ENCODE measurements at places on chromosomes 4 and X.

GRCh38 chr4:38152305-38152704 lies 192.1 kb downstream of the PTTG2 start:
- DNase-seq: no peak

- no peak for DNase-seq
Measured at GRCh38 chrX:55490974-55491373, 1.3 kb upstream of the USP51 start.

DNA sequence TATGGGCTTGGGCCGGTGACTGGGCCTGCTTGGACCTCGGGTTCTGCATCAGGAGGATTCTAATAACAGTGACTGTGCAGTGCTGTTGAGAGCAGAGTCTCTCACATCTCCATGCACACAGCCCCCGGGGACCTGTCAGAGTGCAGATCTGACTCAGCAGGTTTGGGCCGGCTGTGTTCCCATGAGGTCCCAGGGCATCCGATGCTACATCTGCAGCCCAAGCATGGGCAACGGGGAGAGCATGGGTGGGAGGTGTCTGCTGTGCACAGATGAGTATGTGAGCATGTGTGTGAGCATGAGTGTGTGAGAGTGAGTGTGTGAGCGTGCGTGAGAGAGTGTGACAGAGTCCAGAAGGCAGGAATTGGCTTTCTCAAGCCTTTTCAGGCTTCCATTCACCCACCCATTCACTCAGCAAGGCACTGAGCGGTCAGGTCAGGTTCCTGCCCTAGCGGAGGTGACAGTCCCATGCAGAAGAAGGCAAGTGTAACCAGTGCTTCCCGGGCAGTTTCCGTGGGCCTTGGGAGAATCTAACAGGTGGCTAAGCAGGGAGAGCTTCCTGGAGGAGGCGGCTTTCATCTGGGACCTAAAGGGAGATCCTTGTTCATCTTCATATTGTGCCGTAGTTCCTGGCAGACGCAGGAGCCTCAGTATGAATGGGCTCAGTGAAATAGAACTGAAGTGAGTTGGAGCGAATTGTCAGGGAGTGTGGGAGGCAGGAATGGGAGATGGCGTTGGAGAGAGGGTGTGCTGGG lies 62.6 kb downstream of the SORCS2 start:
- no peak for DNase-seq

- DNase-seq: peak; percentile 89
Measured at GRCh38 chrX:30652527-30653414, 452 bp upstream of the GK start.

DNA sequence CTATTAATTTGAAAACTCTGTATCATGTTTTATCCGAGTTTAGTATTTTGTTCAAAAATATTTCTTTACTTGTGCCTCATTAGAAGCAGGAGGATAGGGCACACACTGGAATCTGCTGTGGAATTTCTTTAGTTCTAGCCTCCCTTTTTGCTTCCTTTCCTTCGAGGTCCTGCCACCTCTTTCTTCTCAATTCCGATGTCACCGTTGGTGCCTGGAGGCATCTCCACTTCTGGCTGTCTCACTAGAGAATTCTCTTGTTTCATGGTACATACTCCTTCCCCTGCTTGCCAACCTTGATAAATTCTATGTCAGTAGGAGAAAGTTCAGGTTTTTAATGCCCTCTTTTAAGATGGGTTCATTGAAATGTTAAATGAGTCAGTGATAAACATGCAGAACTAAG lies 140.1 kb downstream of the ANK2 start:
- DNase-seq: no peak

DNA sequence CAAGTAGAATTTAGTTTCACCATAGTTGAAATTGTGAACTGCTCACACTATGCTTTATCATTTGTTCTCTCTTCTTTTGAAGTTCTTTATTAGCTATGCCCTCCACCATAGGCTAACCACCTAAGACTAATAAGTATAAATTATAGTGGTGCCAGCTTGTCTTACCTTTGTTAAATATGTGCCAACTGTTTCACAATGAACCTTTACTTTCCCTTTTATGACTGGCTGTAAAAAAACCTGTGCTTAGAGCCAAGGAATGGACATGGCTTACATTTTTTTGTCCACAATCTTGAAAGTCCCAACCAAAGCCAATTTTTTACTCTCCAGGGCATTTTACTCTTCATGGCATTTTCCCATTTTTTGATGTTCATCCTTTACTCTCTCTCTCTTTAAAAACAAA lies 123.5 kb upstream of the LEF1 start:
- DNase-seq: no peak

DNA sequence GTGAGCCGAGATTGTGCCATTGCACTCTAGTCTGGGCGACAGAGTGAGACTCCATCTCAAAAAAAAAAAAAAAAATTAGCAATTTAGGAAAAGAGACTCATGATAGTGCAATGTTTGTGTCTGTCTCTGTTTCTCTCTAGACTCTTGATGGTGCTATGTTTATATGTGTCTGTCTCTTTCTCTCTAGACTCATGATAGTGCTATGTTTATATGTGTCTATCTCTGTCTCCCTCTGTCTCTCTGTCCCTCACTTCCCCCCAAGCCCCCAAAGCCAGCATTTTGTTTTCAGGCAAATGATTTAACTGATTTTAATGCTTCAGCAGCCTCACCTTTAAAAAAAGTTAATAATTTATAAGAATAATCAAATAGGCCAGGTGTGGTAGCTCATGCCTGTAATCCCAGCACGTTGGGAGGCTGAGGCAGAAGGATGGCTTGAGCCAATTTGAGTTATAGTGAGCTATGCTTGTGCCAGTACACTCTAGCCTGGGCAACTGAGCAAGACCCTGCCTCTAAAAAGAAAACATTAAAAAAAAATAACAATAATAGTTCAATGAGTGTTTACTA lies 6.9 kb downstream of the MOB1B start:
- no peak for DNase-seq

GRCh38 chr4:123817025-123817688 lies 420.6 kb downstream of the SPRY1 start:
- no peak for DNase-seq

DNA sequence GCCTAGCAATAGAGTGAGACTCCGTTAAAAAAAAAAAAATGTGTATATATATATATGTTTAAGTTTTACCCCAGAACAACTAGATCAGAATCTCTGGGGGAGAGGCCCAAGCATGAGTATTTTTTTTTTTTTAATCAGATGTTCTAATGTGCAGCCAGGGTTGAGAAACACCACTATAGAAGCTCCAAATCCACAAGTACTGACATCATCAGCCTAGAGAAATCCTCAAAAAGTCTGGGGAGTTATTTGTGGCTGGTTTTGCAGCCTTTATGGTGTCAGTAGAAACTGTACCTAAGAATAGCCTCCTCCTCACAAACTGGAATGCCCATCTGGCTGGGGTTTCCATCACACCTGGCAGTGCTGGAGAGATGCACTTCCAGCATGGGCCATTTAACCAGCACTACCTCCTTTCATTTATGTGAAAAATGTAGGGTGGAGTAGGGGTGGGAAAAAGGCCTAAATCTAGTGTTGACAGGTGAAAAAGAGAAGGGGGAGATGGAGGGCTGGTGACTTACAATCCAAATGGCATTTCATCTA lies 93.5 kb downstream of the CBLL2 start:
- no peak for DNase-seq

DNA sequence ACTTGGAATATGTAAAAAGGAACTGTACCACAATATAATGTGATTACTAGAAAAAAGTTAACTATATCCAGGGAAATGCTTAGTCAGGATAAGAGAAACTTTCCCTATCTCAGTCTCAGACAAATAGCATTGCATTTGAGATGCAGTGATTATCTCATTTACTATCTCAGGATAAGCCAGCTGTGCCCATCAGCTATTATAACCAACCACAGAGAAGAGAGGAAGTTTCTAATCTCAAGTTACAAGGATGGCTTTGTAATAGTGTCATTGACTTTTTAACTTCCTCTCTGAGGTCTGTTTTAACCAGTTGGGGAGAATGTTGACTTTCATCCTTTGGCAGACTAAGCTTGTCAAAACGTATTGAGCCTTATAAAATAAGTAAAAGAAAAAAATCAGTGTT lies 56.5 kb downstream of the SNX25 start:
- DNase-seq: no peak

DNA sequence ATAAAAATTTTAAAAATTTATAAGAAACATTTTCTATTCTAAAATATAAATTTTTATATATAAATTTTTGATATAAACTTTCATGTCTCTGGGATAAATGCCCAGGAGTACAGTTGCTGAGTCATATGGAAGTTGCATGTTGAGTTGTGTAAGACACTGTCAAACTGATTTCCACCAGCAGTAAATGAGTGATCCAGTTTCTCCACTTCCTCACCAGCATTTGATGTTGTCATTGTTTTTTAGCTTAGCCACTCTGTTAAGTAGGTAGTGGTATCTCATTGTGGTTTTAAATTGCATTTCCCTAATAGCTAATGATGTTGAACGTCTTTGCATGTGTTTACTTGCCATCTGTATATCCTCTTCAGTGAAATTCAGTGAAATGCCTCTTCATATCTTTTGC lies 66.5 kb downstream of the MAMLD1 start:
- DNase-seq: no peak

DNA sequence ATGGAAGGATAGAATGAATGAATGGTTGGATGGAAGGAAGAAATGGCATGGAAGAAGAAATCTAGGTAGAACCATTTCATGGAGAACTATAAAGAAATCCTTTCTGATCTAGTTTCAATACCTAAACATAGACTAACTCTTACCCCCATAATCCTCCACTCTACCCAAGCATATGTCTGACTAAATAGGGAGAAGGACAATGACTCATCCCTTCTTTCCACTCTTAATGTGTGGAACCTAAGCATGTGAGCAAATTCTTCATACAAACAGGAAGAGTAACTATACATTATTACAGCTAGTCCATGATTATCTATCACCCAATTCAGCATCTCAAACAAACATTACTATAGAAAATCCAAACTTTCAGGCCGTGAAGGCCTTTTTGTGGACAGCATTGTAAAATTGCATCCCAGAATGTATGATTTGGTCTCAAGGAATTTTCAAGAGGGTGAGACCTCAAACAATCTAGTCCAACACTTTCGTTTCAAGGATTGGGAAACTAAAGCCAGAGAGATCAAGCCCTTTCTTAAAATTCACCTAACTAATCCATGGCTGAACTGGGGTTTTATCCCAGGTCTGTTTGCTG lies 11.2 kb downstream of the C1QTNF7 start:
- DNase-seq: no peak

GRCh38 chrX:47561659-47562151 lies 700 bp downstream of the ARAF start:
- DNase-seq: no peak

DNA sequence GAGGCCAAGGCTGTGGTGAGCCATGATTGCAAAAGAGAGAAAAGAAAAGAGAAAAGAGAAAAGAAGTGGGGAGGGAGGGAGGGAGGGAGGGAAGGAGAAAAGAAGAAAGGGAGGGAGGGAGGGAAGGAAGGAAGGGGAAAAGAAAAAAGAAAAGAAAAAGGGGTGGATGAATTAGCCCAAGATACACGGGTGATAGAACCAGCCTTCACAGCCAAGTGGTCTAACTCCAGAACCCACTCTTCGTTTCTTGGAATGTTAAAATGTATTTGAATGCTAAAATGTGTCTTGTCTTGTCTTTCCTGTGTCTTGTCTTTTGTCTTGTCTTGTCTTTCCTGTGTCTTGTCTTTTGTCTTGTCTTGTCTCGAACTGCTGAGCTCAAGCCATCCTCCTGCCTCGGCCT lies 13.1 kb downstream of the CCNQ start:
- no peak for DNase-seq

- DNase-seq: no peak
Measured at GRCh38 chrX:19156186-19156585, 33.9 kb upstream of the ADGRG2 start.

GRCh38 chr4:33422656-33423055 lies 2702.5 kb downstream of the PCDH7 start:
- no peak for DNase-seq

- DNase-seq: no peak
Measured at GRCh38 chrX:24513416-24513815, 48.3 kb downstream of the PDK3 start.

DNA sequence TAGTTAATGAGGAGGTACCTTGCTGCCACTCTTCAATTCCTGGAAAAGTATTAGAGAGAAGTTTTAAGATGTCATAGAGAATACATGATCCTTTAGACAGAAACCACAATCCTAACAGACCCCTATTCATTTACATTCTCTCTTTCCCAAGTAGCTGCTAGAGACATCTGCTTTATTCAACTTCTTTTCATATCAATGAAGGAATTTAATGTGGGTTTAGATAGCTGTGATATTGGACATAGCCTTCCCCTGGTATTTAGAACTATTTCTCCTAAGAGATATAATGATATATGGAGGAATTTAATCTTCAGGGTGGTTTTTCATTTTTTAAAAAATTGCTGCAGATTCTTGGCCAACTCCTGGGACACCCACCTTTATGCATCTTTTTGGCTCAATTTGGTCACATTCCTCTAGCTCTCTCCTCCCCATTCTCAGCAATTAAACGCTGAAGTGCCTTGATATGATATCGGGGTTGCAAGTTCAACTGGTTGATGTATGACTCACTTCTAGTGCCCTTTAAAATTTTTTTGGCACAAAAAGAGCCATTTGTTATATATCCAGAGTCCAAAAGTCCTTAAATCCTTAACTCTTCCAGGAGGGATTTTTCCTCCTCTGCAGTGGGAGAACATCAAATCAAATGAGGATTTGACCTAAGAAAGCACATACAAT lies 57.6 kb downstream of the DOCK11 start:
- no peak for DNase-seq

DNA sequence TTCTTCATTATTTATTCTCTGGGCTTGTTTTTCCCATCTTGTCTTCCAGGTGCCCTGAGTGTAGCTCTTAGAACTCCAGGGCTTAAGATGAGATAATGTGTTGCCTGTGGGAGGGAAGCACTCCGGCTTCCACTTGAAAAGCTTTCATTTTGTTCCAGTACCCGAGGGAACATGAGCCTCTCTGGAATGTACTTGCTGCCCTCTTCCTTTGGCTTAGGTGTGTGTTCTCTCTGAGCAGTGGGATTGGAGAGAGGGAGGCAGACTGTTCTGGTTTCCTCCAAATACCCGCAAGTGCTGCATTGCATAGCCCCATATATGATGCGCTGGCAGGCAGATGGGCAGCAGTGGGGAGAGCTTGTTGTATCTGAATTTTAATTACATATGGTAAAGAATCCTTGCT lies 861 bp upstream of the DTHD1 start:
- no peak for DNase-seq

- DNase-seq: no peak
Measured at GRCh38 chrX:123060986-123061385, 123.1 kb upstream of the GRIA3 start.

- DNase-seq: no peak
Measured at GRCh38 chr4:143356493-143356892, 19.8 kb downstream of the GAB1 start.

DNA sequence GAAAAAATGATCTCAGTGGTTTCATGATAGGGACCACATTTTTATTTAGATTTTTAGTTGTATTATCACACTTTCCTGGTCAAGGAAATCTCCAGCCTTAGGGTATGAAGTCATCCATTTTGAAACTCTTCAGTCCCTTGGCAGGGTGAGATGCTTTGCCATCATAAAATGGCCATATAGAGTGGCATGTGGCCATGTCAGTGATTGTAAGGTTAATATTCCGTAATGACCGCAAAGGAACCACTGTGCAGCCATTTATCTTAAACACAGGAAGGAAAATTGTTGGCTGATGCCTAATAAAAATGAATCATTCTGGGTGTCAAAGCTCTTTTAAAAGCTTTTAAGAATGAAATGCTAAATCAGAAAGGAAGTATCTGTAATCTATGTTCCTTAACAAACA lies 35.6 kb downstream of the COMMD8 start:
- DNase-seq: no peak

Measured in SK-N-DZ (cell line).